ENCODE measurements at places on chromosomes 13 and 19.

DNA sequence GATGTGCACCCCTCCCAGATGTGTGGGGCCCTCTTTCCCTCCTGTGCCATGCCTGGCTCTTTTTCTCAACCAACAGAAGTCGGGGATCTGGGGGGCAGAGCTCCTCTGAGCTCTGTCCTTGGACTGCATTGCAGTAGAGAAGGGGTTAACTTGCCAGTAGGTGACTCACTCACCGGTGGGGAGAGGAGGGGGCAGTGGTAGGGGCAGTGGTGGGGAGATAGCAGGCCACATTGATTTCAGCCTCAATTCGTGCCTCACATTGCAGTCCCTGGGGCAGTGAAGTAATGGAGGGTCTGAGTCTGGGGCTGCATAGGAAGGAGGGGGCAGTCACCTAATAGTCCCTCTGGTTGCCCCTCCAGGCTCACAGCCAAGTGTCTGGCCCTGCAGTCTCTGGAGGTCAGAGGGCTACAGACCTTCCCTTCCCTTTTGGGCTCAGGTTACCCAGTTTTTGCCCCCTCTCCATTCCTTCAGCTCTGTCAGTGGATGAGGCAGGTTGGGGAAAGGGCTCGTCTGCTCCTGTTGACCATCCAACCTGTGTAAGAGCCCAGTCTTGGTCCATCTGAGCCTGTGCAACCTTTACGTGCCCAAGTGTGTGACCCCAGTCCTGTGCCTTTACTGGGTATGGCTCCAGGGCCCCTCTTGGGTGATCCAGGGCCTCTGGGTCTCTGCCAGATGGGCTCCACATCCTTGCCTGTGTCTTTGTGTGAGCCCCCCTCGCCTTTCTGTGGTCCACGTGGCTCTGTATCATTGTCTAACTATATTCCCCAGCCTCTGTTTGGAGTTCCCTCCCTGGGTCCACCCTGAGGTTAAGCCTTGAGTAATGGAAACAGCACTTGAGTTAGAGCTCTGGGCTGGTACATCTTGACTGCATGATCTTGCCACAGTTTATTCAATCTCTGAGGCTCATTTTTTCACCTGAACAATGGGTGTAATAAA lies 13.0 kb downstream of the CIC start:
- no peak for DNase-seq

- no peak for DNase-seq
Measured at GRCh38 chr19:3968556-3969434, 2.1 kb downstream of the DAPK3 start.

- DNase-seq = no peak
Measured at GRCh38 chr19:35966771-35967170, 28.2 kb upstream of the SDHAF1 start.

GRCh38 chr19:2729943-2730818 lies 9.0 kb upstream of the DIRAS1 start:
- DNase-seq = no peak

DNA sequence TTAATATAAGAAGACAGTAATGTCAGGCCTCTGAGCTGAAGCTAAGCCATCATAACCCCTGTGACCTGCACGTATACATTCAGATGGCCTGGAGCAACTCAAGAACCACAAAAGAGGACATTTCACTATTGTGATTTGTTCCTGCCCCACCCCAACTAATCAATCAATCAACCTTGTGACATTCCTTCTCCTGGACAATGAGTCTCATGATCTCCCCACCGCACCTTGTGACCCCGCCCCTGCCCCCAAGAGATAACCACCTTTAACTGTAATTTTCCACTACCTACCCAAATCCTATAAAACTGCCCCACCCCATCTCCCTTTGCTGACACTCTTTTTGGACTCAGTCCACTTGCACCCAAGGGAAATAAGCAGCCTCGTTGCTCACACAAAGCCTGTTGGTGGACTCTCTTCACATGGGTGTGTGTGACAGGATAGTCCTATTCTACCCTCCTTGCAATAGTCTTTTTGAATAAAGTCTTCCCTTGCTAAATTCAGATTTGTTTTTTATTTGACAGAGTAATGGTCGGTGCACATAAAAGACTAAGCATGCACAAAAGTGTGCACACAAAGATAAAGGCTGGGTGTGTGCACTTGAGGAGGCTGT lies 14.0 kb downstream of the CD70 start:
- no peak for DNase-seq

DNA sequence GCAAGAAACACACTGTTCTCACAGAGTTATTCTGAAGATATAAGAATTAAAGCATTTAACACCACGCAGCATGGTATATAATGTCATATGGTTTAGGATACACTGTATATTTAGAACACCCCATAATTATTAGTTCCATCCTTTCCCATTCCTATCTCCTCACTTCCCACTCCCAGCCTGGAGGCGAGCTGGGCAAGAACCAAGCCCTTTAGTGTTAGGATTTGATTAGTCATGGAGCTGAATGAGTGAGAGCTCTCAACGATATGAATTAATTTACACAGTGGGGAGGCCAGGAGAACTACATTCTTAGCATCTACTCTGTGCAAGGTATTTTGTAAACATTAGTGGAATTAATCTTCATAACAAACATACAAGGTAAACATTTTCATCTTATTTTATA lies 934.3 kb downstream of the DIAPH3 start:
- no peak for DNase-seq

GRCh38 chr19:1938071-1938470 lies 2.9 kb upstream of the CSNK1G2 start:
- DNase-seq = no peak

GRCh38 chr13:51950722-51951121 lies 60.5 kb downstream of the ATP7B start:
- DNase-seq = no peak

GRCh38 chr13:83153848-83154247 lies 728.4 kb downstream of the SLITRK1 start:
- no peak for DNase-seq

GRCh38 chr19:14478113-14478545 lies 3.0 kb upstream of the PTGER1 start:
- no peak for DNase-seq

- peak; percentile 93 for DNase-seq
Measured at GRCh38 chr19:51546650-51547396, 15.4 kb upstream of the SIGLEC6 start.

DNA sequence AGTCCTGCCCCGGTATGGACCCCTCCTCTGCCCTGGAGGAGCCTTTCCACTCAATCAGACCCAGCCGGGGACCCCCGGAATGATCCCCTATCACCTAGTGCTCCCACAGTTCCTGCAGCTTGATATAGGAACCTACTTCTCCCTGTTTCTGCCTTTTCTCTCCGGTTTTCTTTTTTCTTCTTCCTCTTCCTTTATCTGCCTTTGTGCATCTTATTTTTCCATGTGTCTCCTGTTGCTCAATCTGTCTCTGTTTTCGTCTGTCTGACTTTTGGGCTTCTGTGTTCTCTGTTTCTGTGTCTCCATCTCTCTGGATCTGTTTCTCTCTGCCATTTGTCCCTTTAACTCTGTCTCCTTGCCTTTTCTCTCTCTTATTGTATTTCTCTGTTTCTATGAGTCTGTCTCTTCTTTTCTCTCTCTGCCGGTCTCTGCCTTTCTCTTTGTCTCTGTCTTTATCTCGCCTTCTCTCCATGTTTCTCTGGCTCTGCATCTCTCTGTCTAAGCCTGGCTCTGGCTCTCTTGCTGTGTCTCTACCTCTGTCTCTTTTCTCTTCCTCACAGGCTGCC lies 10.0 kb downstream of the MEGF8 start:
- peak; percentile 25 for DNase-seq

GRCh38 chr19:6735181-6735911 lies 2.0 kb downstream of the GPR108 start:
- DNase-seq = no peak

- peak; percentile 0 for DNase-seq
Measured at GRCh38 chr13:90238413-90238812, 1109.1 kb upstream of the MIR17HG start.

GRCh38 chr13:95505265-95505664 lies 47.3 kb upstream of the CLDN10 start:
- DNase-seq = no peak

DNA sequence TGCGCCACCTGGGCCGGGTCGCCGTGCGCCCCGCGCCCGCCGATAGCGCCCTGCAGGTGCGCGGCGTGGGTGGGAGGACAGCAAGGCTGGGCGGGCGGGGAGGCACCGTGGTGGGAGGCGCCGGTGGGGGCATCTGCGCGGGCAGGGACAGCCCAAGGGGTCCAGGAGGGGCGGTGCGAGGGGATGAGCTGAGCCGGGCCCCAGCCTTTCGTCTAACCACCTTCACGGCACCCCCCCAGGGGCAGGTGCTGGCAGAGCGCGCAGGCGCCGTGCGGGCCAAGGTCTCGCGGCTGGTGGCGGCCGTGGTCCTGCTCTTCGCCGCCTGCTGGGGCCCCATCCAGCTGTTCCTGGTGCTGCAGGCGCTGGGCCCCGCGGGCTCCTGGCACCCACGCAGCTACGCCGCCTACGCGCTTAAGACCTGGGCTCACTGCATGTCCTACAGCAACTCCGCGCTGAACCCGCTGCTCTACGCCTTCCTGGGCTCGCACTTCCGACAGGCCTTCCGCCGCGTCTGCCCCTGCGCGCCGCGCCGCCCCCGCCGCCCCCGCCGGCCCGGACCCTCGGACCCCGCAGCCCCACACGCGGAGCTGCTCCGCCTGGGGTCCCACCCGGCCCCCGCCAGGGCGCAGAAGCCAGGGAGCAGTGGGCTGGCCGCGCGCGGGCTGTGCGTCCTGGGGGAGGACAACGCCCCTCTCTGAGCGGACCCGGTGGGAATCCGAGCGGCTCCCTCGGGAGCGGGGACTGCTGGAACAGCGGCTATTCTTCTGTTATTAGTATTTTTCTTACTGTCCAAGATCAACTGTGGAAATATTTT lies 3.1 kb downstream of the KISS1R start:
- DNase-seq = no peak

DNA sequence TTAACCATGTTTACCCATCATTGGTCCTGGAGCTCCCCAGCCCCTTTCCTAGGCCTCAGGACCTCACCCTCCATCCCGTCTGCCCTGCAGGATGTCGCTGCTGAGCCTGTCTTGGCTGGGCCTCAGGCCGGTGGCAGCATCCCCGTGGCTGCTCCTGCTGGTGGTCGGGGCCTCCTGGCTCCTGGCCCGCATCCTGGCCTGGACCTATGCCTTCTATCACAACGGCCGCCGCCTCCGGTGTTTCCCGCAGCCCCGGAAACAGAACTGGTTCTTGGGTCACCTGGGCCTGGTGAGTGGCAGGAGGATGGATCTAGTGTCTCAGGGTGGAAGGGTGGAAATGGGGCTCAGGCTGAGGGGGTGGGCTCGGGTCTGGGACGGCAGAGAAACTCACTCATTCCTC lies 508 bp downstream of the CYP4F8 start:
- no peak for DNase-seq

DNA sequence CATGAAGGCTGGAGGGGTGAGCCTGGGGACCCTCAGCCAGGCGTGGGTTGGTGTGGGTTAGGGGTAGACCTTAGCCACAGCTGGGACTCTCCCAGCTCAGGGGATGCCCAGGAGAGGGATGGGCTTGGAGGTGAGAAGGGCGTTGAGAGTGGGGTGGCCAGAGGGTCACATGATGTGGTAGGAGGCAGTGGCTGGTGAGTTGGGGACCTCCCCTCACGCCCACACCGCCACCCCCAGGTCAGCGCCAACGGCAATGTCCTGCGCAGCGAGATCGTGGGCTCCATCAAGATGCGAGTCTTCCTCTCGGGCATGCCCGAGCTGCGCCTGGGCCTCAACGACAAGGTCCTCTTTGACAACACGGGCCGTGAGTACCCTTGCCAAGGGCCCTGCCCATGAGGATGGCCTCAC lies 28.5 kb downstream of the AP1M1 start:
- no peak for DNase-seq

DNA sequence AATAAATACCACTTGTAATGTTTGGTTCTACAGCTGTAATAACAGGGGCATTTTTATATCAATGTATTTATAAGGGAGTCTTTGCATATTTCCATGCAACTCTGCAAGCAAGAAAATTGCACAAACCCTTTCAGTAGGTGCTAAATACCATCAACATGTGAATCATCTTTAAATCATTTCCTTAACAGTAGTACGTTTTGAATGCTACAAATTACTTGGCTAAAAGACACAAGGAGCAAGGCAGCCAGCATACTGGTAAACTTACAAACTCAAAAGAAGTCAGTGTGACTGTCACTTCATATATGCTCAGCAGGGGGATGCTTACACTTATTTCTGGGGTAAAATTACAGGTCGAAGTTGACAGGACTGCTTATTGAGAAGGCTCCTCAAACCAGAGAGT lies 402.4 kb downstream of the EFNB2 start:
- DNase-seq = no peak

- no peak for DNase-seq
Measured at GRCh38 chr13:44843403-44843802, 145.9 kb downstream of the NUFIP1 start.

DNA sequence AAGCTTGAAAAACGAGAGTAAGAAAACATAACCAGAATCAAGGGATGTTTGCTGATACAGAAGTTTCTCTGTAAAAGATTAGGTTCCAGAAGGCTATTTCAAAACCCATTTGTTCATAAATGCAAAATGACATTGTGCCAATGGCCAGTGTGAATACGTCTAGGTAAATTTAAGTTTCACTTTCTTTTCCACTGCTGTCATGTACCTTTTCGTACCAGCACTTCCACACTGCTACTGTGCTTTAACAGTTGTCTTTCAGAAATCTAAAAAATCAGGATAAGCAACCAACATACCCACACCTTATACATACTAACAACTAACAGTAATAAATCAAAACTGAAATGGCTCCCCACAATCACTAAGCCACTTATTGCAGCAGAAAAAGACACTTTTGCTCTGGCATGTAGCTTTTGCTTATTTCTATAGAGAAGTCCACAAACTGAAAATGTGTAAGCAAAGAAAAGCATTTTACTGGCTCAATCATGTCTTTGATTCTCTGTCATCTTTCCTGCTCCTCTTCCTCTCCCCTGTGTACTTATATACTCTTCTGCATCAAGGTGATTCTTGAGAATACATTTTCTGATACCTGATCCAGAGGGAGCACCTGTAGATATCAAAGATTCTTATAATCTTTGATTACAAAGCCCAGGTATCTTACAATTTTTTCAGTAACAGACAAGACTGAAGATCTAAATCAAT lies 34.3 kb downstream of the ELF1 start:
- DNase-seq = no peak

DNA sequence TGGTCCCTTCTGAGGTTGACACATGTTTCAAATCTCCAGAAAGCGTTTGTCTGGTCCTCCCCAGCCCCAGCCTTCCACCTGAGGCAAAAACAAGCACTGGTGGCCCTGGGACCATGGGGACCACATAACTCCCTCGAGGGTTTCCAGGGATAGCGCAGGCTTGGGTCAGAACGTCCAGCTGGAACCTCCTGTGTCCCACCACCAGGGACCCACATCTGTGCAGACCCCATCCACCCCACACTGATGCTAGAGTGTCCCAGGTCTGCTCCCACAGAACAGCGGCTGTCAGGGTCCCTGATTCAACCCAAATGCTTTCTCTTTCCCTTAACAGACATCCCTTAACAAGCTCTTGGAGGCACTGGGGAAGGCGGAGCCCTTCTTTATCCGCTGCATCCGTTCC lies 29.6 kb upstream of the USE1 start:
- DNase-seq = no peak

DNA sequence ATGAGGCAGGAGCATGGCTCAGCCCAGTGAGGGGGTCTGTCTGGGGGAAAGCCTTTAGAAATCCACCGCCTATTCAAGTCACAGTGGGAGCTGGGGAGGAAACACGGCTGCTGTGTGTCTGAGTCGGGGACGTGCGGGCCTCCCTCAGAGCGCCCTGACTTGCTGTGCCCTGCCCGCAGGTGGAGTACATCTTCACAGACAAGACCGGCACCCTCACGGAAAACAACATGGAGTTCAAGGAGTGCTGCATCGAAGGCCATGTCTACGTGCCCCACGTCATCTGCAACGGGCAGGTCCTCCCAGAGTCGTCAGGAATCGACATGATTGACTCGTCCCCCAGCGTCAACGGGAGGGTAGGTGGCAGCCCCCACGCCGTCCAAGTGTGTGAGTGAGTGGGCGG lies 137.8 kb upstream of the MCF2L start:
- no peak for DNase-seq
